ENCODE measurements at places on chromosomes 3 and 15.

GRCh38 chr15:63218100-63218808, 28.8 kb downstream of the RAB8B start:
- DNase-seq: peak; percentile 45

- DNase-seq: no peak
These were observed 15.7 kb downstream of the RBSN start for GRCh38 chr3:15083252-15083651.

- no peak for DNase-seq
These were observed 71.3 kb upstream of the LRTM1 start for GRCh38 chr3:54999159-54999558.

- no peak for DNase-seq
These were observed 93.3 kb downstream of the ATP1B3 start for GRCh38 chr3:141969711-141970110.

DNA sequence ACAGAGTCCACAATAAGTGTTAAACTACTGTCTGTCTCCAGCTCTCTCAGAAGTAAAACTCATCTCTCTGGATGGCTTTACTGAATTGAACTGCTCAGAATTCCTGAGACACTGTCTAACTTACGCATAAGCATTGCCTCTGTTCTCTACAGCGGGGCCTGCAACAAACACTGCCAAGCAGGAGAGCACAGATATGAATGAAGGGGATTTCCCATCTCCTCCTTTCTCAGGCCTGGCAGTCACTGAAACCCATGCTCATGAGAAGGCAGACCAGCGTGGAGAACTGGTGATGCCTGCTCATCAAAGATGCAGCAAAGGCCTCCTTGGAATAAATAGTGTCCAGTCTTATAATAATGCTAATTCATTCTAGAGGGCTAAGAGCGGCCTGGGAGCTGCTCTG, 10.3 kb downstream of the RASGRP1 start:
- no peak for DNase-seq

GRCh38 chr3:81406318-81406717, 355.1 kb downstream of the GBE1 start:
- no peak for DNase-seq

DNA sequence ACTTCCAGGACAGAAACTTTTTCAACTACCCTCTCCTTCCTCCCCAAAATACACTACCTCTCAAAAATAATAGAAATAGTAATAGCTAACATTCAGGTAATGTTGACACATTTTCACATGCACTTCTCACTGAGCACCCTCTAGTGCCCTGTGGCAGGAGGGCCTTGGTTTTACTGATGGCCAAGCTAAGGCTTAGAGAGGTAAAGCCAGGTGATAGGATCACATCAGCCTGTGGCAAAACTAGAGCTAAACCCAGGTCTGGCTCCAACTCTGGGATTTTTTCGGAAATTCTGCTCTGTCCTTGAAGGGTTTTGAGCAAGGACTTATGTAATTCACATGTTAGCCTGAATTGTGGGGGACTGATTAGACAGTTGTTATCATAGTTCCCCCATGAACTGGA, 922 bp upstream of the TAMM41 start:
- no peak for DNase-seq

DNA sequence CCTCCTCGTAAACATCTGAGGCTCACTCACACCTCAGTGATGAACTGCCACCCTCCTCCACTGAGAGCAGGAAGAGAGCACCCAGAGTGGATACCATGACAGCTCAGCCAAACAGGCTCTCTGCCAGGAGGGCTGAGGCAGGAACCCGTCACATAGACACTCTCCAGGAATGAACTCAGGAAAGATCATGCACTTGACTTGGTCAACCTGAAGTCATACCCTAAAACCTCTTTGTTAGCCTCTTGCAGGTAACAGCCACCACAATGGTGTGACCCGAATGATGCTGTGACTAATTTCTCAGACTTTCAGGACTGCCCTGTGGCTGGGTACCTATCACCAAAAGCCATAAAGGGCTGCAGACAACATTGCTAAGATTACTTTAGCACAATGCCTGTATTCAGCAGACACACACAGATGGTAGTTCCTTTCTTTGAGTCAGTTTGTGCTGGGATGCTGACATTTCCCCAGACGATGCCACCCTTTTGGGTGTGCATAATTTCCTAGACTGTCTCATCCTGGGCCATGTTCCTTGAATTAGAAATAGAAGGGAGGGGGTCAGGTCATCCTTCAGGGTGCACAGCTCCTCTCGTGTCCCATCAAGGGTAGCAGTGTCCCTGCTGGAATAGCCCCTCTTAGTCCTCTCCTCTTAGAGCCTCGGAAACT, 30.3 kb downstream of the CX3CR1 start:
- no peak for DNase-seq

All from muscle of back (tissue), 13 donors.